Stimulated activated CD4-positive, alpha-beta T cell treated with anti-CD3 and anti-CD28 coated beads, Interleukin-12 subunit alpha, Interleukin-12 subunit beta, amount 100 ng/mL, for 48 hours (primary cell): ENCODE measurements at places on chromosomes 4 and X.

DNA sequence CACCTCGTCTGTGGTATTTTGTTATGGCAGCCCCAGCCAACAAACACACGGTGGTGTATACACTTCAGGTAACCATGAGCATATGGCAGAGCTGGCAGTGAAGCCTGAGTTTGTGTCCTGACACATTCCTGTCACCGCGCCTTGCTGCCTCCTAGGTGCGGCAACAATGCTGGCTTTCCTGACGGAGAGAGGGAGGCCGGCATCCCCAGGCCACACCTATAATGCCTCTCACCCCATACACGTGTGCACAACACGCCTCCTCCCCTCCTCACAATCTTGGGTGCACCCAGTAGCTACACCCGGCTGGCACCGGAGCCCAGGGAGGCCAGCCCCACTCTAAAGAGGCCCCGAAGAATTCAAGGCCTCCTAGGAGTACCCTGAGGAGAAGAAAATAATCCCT is 158.5 kb downstream of the NSUN7 start:
- no peak for DNase-seq

DNA sequence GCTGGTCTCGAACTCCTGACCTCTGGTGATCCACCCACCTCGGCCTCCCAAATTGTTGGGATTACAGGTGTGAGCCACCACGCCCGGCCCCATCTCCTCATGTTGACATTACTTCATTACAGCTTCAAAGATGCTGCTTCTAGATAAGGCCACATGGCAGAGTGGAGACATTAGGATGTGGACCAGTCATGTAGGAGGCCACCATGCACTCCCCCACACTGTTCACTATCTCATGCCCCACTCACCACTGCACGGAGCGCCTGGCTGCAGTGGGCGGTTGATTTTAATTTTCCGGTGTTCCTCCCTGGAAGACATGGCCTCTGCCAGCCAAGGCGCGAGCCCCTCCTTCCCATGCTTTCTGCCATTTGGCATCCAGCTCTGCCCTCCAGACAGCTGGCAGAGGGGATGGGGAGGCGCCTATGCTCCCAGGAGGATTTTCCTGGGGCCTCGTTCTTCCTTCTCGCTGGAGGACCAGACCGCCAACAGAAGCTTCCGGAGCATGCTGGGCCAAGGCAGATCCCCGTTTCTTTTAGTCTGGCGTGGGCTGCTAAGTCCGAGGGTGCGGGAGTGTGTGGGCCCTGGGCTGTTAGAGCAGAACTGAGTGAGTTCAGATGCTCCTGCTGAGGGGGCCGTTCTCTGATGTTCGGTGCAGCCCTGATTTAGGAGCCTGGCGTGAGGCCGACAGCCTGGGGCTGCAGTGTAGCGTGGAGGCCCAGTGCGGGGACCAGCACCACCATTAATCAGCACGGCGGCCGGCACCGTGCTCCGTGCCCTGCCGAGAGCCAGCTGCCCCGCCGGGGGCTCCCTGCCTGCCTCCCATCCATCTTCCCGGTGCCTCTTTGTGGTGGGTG is 93.1 kb downstream of the SORCS2 start:
- DNase-seq, result no peak

- no peak for DNase-seq
Measured at GRCh38 chr4:85419103-85419502, 55.8 kb upstream of the ARHGAP24 start.

DNA sequence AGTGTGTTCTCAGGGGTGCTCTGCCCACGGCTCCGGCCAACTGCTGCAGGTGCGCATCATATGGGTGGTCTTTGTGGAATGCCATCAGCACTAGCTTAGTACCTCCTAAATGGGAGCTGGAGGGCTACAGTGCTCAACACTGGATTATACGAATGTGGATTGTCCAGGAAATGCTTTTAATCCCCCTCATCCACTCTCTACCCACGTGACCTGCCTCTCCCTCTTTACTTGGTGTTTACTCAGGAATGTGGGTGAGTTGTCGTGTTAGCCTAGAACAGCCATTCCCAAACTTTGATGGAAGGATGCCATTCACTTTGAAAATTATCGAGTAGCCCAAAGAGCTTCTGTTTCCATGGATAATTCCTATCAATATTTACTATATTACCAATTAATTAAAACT is 150.8 kb downstream of the PTTG2 start:
- no peak for DNase-seq

DNA sequence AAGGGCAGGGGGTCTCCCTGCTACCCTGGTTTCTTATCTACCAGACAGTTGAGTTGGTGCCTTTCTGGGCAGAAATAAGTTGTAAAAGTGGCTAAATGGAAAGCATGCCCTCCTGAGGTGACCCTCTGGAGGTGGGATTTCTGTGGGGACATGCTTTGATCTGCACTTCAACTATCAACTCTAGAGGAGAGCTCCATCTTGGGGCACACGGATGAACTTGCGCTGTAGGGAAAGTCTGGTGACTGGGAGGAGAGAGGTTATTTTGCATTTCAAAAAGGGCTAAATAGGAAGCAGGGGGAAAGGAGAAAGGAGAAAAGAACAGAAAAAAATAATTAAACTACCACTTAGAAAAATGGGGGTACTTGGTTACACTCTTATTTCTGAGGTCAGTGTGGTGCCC is 12.7 kb upstream of the RHOXF2B start:
- DNase-seq, result no peak

- no peak for DNase-seq
Measured at GRCh38 chr4:55507612-55508011, 39.1 kb downstream of the CLOCK start.
